ENCODE measurements at places on chromosomes 12 and 14.
A peak's percentile ranks its signal among the peaks of the same experiment; 100 is the strongest.

DNA sequence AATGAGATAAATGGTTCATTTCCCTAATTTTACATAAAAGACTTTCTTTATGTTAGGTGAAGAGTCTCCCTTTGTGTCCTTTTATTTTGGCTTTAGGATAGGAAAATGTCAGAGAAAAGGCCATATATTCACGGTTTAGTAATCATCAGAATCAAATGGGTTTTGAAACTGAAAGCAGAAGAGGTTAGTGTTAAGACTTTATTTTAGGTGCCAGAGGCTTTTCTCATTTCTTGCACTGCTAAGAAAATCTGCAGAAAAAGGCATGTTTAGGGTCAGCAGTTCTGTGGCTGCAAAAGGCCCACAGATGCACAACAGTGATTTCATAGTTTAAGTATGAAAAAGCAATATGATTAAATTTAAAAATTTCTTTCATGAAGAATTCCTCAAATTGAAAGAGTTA is 80.4 kb upstream of the SINHCAF start:
- DNase-seq: no peak

- no peak for DNase-seq
Measured at GRCh38 chr12:124655698-124656516, 88.5 kb upstream of the NCOR2 start.

GRCh38 chr14:99519931-99520421 is 38.8 kb downstream of the CCNK start:
- no peak for DNase-seq

DNA sequence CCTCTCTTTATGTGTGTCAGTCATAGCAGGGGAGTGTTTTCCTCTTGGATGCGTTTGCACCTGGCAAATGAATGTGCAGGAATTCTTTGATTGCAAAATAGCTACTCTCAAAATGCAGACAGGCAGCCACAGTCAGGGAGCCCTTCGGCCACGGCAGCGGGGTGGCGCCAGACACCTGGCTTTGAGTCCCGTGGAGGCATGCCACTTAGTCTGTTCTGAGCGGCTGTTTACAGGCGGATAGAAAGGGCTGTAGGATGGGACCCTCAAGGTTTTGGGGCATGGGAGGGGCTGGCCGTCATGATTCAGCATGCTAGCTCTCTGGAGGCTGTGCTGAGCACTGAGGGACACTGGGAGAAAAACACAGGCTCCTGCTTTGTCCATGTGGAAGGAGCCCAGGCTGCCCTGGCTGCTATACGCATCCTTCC is 117.1 kb downstream of the SLC25A47 start:
- DNase-seq: peak; percentile 32

DNA sequence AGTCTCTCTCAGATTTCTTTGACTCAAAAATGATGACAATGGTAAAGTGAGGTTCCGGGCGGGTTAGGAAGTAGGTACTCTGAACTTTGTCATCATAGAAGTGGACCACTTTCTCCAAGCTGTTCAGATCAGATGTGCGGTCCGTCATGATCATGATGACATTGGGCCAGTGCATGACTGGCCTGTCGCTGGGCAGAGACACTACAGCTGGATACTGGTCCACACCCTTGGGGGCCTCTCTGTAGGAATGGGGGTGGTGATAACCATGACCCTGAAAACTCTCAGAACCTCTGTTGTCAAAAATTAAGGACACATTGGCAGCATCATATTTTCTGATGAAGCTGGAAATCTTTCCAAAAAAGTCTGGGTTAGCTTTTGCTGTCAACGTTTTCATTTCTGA is 28.2 kb downstream of the KICS2 start:
- no peak for DNase-seq

DNA sequence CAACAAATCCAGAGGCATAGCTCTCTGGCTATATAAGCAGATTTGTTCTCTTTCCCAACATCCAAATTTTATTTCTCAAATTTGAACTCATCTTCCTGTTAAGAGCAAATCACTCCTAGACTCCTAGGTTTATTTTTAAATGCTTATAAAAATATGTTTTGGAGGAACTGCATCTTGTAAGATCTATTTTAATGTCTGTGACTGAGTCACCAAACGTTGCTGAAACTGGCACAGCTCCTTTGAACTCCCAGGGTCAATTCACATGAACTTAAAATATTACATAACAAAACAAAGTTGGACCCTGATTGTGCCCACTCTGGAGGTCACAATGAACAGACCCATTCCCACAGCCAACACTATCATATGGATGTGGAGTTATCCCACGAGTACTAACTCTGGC is 23.9 kb downstream of the ANAPC7 start:
- no peak for DNase-seq

All from stimulated activated CD4-positive, alpha-beta T cell treated with anti-CD3 and anti-CD28 coated beads, TNF-alpha, amount 100 ng/mL, for 24 hours (primary cell).